AG08396 (cell line): ENCODE measurements at places on chromosomes 16 and 17.

DNA sequence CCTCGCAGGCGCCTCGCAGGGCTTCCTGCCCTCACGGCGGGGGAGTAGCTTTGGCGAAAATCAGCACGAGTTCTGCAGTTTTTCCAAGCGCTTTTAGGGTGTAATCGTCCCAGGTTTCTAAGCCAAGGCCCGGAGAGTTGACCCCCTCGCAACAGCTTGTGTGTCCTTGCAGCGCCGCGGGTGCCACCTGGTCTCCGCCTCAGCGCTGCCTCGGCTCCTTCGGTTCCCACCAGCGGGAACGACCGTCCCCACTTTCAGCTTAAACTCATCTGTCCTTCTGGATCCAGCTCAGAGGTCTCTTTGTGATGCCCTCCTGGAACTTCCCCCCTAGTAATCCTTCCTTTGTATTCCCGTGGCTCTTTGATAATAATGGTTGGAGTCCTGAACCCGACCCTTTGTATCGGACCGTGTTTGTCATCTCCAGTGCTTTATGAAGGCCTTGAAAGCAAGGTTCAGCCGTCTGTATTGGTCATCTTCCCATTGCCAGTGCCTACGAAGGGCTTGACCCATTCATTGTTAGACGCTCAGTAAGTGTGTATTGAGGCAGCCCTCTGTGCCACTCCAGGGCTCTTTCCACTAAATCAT lies 858 bp upstream of the SMARCE1 start:
- DNase-seq = peak; percentile 7

DNA sequence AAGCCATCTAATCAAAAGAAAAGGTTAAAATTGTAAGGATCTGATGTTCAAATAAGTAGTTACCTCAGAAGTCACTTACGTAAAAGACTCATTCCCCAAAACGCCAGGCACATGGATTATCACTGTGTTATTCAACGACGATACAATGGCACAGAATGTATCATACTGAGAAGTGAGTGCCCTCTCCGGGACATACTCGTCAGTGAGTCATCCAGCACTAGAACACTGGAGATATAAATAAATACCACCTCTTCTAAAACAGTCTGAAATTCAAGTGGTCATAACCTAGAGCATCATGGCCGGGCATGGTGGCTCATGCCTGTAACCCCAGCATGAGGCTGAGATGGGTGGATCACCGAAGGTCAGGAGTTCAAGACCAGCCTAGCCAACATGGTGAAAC lies 24.9 kb downstream of the USP31 start:
- peak; percentile 33 for DNase-seq

GRCh38 chr16:71421911-71422310 lies 19.9 kb downstream of the TLE7 start:
- no peak for DNase-seq

DNA sequence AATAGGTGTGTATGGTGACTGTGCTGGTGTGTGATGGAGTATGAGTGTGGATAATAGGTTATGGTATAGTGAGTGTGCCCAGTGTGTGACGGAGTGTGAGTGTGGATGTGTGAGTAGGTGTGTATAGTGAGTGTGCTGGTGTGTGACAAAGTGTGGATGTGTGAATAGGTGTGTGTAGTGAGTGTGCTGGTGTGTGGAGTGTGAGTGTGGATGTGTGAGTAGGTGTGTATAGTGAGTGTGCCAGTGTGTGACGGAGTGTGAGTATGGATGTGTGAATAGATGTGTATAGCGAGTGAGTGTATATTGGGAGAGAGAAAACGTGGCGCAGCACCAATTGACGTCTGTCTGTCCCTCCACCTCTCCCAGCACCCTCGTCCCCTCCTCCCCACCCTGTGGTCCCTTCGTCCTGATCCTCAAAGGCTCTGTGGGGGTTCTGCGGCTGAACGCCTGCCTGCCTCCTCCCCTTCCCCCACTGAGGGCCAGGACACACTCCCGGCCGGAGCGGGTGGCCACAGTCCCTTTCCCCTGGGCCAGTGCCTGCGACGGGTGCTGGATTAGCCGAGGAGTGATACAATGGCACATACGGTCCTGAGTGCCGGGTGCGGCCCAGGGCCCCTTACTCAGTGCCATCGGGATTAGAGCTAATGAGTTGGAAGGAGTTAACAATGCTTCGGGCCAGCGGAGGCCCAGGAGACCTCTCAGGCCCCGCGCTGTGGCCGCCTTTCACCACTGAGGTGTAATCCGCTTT lies 160.0 kb downstream of the MRM1 start:
- DNase-seq = no peak

GRCh38 chr16:11145819-11146211 lies 110.2 kb downstream of the SOCS1 start:
- DNase-seq = no peak

DNA sequence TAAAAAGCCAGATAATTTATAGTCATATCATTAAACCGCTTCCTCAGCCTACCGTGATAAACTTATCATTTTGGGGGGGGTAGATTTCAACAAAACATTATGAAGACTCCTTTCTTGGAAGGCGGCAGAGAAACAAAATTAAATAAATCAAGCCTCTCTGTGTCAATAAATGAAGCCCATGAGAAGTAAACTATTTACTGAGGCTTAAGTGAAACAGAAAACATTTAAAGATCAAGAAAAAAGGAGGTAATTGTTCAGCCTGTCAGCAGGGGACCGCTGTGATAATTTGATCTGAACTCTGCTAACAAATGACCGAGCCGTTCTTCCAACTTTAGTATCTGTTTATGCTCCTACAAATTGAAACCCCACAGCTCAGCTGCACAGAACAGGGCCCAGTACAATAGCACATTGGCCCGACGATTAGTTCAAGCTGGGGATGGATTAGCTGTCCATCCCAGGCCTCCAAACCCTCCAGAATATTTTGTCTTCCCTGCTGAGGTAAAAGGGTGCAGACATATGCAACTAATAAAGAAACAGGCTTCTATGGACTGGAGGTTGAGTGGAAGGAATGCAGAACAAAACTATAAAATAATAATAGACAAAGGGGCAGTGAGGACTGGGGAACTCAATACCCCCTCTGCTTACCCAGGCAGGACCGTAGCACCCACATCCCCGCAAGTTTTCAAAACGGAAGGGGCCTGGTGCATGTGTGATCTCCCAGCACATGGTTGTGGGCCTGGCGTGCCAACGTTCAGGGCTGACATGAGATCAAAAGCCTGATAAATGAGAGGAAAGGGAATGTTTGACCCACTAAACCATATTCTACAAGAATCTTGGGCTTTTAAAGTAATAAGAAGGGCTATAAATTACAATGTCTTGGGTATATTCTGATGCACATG lies 298.1 kb upstream of the IRX5 start:
- DNase-seq = no peak
